ENCODE measurements at places on chromosomes 16 and 17. TPM values are rescaled to one million over a fixed set of nuclear protein-coding genes. Genes with fewer than 3 reads are reported as not detected.

METRNL gene
- 32.6 TPM for total RNA-seq

DNA sequence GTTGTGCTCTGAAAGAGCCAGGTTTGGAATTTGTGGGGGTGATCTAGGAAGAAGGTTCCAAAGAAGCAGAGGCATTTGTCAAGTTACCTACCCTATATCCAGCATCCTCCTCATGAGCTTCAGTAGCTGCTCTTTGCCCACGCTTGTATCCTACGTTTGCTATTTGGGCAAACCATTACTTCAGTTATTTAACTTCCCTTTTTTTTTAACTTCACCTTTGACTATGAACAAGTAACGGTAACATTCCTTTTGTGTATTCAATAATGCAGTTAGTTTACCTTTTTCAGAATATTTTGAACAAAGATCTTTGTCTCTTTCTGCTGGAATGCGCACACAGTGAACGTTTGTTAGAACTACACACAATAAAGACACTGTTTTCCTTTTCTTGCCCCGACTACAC lies 41.5 kb downstream of the CYB5B start:
- no peak for DNase-seq

GRCh38 chr16:54577651-54578128 lies 291.1 kb upstream of the IRX3 start:
- no peak for DNase-seq

HBQ1 gene
- total RNA-seq = not detected

DNA sequence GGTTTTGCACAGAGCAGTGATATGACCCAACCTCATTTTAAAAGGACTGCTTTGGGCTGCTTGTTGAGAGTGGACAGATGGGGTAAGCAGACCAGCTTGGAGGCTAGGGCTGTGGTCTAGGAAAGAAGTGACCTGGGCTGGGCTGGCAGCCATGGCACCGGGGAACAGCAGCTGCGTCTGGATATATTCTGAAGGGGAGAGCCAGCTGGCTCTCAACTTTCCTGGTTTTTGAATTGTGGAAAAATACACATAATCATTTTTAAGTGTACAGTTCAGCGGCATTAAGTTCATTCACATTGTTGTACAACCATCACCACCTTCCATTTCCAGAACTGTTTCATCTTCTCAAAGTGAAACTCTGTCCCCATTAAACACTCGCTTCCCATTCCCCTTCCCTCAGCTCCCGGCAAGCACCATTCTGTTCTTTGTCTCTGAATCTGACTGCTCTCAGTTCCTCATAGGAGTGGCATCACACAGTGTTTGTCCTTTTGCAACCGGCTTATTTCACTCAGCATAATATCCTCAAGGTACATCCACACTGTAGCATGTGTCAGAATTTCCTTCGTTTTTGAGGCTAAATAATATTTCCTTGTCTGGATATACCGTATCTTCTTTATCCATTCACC lies 113.2 kb downstream of the SPECC1 start:
- DNase-seq = peak; percentile 53

SYNRG gene
- total RNA-seq = 7.6 TPM

MSLN gene
- not detected for total RNA-seq

ACSM5 gene
- total RNA-seq = 3.6 TPM

DNA sequence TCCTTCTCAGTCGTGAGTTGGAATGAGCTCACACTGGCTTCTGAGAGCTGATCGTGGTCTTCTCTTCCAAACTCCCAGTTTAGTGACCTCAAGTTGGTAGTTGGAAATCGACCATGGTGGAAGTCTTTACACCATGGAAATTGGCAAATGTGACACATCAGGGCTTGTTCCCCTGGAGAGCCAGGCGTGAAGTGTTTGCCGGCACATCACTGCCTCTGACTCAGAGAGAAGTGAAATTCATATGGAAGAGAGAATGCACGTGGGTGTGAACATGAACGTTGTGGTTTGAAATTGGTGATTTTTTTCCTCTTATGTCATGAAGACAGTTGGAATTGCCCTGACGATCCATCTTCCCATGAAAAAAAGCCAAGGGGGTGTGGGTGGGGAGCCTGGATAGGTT lies 47.4 kb downstream of the AXIN2 start:
- peak; percentile 86 for DNase-seq

DNA sequence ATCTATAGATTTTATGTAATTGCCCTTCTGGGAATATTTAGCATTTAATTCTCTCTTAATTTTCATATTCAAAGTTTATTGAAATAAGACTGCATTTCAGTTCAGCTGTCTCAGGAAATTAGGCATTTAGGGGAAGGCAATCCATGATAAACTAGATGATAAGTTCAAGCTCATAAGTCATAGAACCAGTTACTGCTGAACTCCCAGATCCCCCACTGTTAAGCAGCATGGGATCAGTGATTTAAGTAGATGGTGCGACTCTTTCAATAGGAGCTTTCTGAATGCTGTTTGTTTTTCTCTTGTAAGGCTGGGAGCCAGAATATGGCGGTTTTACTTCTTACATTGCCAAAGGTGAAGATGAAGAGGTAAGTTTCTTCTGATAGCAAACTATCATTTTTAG lies 23.8 kb downstream of the OGFOD1 start:
- DNase-seq = no peak

- no peak for DNase-seq
Measured at GRCh38 chr17:39143552-39144093, 7.8 kb downstream of the PLXDC1 start.

All from LHCN-M2 (cell line).